Activated naive CD4-positive, alpha-beta T cell treated with anti-CD3 and anti-CD28 coated beads, Interleukin-2, amount 50 U/mL, for 72 hours (primary cell): ENCODE measurements at places on chromosomes 4 and X. TPM values are rescaled to one million over a fixed set of nuclear protein-coding genes. Genes with fewer than 3 reads are reported as not detected.

The DUSP21 gene
- not detected for total RNA-seq

The CFAP299 gene
- total RNA-seq: not detected

The FGF13 gene
- total RNA-seq: not detected

The APELA gene
- not detected for total RNA-seq

The ACOX3 gene
- total RNA-seq: 29.2 TPM
